ENCODE measurements at places on chromosomes 2 and 18. TPM values are rescaled to one million over a fixed set of nuclear protein-coding genes. Genes with fewer than 3 reads are reported as not detected.

The TRIM43B gene
- polyA plus RNA-seq: not detected

The CNGA3 gene
- polyA plus RNA-seq: 0.47 TPM

The TMEM163 gene
- polyA plus RNA-seq: 2.6 TPM

The C2orf81 gene
- polyA plus RNA-seq: 2.0 TPM

The XDH gene
- polyA plus RNA-seq: 30.1 TPM

GRCh38 chr2:27007416-27008374 lies 25.1 kb upstream of the TMEM214 start:
- DNase-seq: no peak

GRCh38 chr2:113305146-113305545 lies 26.4 kb upstream of the PAX8 start:
- no peak for DNase-seq

DNA sequence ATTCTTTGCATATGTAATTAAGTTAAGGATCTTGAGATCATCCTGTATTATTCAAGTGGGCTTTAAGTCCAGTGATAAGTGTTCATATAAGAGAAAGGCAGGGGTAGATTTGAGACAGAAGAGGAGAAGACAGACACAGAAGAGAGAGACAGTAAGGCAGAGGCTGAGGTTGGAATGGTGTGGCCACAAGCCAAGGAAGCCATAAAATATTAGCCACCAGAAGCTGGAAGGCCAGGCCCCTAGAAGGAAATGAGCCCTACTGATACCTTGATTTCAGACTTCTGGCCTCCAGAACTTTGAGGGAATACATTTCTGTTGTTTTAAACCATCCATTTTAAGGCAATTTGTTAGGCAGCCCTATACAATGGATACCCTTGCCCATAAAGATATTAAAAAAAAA lies 66.9 kb upstream of the DLX2 start:
- DNase-seq: no peak

- DNase-seq: no peak
These were observed 131.6 kb downstream of the CDH2 start for GRCh38 chr18:28045176-28045810.

DNA sequence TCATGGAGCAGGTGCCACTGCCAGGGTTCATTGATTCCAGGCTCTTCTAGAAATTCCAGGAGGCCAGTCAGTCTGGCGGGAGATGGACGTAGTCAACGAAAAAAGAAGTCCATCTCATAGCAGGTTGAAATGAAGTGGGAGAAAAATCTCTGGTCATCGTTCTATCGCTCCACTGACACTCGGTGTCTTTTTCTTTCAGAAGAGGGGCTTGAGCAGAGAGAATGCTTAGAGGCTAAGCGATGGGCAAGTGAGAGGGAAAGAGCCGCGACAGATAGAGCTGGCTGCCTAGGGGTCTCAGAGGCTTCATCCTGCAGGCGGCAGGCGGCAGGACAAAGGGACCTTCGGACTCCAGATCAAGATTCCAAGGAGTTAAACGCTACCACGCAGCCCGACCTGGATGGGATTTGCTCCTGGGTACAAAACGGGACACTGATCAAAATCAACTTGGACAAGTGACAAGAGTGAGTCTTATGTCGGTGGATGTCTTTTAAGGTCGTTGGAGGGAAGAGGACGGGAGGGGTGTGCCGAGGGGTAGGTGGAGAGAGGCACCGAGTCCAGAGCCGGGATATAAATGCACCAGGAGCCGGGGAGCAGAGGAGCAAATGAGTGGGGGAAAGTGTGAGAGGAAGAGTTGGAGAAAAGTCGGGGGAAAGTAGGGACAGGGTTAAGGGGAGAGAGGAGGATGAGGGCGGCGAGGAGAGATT lies 677 bp upstream of the TMEM178A start:
- DNase-seq: no peak

- peak; percentile 85 for DNase-seq
These were observed 5.3 kb upstream of the GDF7 start for GRCh38 chr2:20661421-20662307.

DNA sequence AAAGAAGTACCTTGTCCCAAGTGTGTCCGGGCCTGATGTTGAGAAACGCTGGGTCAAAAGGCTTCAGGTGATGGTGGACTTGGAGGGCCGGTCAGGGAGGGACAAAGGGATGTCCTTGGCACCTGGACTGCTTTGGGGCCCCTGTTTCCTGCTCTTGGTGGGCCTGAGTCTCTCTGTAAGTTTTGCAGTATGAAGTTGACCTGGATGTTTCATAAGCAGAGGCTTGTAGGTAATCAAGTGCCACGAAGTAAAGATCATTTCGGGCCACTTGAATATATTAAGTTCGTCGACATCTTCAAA lies 29.4 kb downstream of the ASAP2 start:
- DNase-seq: no peak
